COLO829 (cell line): ENCODE measurements at places on chromosomes 7 and 10.

DNA sequence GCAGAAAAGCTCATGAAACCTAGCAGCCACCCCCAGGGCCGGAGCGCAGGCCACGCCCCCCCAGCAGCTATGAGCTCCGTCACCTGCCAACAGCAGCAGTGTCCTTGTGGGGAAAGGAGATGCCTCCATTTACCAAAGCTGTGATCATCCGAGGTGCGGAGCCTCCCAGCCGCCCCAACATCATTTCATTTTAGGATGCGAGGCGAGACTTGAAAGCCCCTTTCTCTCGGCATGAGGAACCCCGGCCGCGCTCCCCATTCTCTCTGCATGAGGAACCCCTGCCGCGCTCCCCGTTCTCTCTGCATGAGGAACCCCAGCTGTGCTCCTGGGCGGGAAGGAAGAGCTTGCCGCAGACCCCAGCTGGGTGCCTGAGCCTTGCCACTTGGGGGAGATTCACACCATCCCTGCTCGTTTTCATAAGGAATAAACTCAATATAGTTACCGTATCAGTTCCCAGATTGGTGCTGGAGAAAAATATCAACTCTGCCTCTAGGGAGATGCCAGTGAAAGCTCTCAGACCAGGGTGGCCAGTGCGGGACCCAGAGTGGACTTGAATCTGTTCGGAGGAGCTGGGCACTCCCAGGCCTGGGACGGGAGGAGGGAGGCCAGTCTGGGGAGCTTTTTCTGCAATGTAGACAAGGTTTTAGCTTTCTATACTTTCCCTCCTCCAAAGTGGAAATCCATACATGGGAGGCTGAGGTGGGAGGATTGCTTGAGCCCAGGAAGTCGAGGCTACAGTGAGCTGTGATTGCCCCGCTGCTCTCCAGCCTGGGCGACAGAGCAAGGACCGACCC lies 35.0 kb downstream of the JAKMIP3 start:
- DNase-seq: no peak

- DNase-seq: peak; percentile 45
These were observed 24.1 kb downstream of the PRF1 start for GRCh38 chr10:70578371-70578947.

DNA sequence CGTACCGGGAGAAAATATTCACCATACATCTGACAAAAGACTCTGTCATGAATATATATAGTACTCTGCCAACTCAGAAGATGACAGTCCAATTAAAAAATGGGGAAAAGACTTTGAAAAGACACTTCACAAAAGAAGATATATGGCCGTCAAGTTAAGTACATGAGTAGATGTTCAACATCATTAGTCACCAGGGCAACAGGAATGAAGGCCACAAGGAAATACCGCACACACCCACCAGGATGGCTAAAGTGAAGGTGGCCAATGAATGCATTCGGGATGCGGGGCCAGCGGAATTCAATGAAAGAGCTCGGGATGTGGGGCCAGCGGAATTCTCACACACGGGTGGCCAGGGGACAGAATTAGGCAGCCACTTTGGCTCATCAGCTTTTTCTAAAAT lies 42.2 kb downstream of the MAD1L1 start:
- peak; percentile 74 for DNase-seq

DNA sequence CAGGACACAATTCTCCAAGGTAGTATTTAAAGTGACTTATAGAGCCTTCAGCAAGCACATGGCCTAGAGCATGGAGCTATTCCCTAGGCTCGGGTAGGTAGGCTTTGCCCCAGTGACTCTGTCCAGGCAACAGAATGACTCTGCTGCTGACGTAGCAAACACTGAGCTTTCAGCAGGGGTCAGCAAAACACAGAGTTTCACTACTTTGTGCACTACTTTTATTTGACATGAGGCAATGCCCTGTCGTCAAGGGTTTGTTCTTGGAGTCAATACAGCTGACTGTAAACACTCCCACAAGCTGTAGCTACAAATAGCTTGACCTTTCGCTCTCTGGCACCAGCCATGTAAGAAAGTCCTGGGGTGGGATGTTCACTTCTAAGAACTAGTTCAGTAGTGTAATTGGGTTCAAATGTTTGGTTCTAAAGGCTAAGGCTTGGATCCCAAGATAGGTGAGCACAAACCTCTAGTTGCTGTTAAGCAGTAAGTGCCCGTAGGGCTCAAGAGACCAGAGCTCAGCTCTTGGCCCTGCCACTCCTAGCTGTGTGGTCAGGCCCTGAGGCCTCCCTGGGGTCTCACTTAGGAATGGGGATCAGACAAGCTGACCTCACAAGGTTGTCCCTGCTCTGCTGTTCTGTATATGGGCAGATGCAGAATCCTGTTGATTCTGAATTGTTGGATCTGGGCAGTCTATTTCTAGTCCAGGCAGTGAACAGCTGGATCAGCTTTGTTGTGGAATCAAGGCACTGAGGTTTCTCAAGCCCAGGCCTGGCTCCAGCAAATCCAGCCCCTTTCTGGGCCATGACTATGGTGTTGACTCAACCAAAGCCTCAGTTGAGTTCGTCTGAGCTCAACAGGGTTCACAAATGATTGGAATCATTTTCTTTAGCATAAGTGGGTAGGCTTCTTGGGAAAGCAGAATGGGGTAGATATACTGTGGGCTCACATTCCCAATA lies 10.7 kb downstream of the NODAL start:
- DNase-seq: no peak

DNA sequence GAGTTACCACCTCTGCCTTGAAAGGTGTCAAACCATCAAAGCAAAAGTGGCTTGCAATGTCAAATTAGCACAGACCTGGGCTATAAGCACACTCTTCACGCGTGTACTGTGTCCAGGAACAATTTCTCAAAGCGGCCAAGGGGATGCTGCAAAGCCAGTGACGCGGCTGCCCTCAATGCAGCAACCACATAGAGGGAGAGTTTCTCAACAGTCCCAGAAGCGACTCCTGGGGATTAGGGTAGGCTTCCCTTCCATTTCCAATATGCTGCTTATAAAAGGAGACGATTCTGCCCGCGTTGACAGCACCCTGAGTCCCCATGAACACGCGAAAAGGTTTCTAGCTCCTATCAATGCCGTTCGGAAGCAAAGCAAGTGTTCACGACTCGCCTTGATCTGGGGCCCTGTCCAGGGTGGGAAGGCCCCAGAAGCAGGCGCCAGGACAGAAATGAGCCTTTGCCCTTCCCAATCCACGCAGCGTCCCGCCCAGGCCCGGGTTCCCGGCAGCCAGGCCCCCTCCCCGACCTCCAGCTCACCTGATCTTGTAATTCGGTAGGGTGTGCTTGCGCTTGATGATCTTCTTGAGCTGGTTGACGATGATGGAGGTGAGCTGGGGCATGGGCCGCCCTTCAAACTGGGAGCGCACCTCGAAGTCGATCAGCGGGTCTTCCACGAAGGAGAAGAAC lies 1.3 kb downstream of the PDZD8 start:
- no peak for DNase-seq

GRCh38 chr10:80470266-80470665 lies 16.2 kb downstream of the TSPAN14 start:
- DNase-seq: no peak

DNA sequence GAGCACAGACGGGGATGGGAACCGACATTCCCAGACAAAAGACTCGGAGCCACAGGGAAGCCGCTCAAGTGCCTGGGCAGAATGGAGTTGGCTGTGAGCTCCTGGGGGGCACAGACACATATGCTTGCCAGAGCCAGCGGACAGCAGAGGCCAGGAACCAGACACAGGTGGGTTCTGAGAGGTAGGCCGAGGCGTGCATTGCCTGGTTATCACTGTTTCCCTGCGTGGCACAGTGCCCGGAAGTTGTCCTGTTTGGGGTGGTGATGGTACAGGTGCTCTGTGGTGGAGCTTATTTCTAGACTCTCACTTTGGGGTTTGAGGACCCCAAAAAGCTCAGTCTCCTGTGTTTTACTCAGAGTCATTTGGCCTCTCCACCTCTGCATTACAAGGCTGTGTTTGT lies 2.5 kb downstream of the PALD1 start:
- no peak for DNase-seq

DNA sequence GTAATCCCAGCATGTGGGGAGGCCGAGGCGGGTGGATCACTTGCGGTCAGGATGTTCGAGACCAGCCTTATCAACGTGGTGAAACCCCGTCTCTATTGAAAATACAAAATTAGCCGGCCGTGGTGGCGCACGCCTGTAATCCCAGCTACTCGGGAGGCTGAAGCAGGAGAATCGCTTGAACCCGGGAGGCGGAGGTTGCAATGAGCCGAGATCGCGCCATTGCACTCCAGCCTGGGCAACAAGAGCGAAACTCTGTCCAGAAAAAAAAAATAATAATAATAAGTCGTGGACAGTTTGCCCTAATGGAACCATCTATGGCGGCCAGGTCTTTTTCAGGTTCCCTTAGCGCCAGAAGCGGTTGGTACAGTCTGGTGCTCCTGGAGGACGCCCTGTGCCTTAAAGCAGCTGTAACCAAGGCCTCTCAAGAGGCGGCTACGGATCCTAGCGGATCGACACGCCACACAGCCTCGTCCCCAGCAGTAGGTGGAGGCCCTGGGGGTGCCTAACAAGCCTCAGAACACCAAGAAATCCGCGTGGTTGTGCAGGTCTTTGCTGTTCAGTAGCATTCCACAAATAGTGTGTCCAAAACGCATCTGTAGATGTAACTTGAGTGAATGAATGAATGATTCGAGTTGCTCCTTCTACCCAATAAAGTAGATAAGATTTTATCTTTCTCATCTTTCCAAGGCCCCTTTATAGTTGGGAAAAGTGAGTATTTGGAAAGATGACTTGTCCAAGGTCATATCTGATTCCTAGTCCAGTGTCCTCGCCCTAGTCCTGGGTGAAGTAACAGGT lies 982 bp downstream of the PGAM1 start:
- no peak for DNase-seq

- no peak for DNase-seq
These were observed 108.7 kb upstream of the PPP2R2D start for GRCh38 chr10:131792011-131792651.

DNA sequence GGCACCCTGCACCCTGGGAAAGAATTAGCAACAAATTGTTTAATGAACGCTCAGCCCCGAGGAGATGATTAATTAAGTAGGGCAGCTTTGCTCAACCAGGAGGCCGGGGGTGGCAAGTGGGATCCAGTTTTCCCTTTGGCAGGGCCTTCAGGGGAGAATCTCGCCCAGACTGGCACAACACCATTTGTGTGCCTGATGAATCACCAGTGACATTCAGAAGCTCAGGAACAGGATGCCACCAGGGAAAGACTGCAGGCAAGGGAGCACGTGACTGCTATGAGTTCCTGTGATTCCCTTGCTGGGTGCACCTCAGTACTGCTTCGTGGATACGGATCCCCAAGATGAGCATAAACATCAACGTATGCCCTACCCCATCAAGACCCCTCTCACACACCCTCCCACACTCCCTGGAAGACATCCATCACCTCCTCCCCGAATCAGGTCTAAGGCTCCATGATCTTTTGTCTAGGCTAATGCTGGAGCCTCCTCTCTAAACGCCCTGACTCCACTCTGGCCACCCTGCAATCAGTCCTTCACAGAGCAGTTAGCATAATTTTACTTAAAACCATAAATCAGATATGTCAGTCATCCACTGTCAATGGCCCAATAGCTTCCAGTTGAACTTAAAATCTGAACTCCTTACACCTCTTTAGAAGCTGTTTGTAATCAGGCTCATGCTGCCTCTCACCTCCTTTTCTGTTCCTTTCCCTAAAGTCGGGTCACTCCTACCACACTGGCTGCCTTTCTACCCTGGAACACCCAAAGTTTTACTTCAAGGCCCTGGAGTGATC lies 109.2 kb upstream of the AGK start:
- no peak for DNase-seq

- DNase-seq: no peak
These were observed 39.2 kb upstream of the SDHAF3 start for GRCh38 chr7:97078023-97078969.

GRCh38 chr10:49831352-49832035 lies 69.4 kb upstream of the OGDHL start:
- peak; percentile 3 for DNase-seq

GRCh38 chr7:91140286-91140685 lies 123.9 kb upstream of the FZD1 start:
- DNase-seq: no peak

GRCh38 chr7:91185771-91186170 lies 78.5 kb upstream of the FZD1 start:
- no peak for DNase-seq

DNA sequence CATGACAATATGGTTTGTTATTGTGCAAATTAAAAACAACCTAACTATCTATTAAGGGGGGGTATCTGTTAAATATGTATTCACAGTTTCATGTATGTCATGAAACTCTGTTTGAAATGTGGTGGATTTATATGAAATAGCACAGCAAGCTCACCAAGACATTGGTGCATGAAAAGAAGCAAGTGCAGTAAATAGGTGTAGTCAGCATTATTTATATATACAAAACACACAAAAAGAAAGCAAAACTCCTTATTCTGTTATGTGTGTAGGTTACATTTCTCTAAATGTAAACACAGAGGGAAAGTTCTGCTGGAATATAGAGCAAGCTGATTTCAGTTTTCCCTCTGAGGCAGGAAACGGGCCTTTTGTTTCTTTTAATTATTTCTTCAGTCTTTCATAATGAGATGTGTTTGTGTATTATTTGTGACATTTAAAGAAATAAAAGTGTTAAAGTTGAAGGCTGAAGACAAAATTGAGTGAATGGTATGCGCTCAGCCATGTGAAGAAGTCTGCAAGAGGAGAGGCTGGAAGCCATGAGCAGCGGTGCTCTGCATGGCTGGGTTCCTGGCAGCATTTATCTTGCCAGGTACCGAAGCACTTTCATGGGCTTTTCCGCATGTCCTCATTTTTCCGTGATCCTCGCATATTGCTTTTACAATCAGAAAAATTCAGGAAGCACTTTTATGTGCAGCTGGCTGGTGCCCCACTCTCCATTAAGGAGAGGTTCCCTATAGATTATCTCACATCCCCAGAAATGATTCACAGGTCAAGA lies 38.5 kb downstream of the GRID1 start:
- no peak for DNase-seq

GRCh38 chr10:109880886-109881768 lies 42.2 kb downstream of the XPNPEP1 start:
- no peak for DNase-seq

GRCh38 chr10:85492684-85493083 lies 873.9 kb downstream of the GRID1 start:
- no peak for DNase-seq

DNA sequence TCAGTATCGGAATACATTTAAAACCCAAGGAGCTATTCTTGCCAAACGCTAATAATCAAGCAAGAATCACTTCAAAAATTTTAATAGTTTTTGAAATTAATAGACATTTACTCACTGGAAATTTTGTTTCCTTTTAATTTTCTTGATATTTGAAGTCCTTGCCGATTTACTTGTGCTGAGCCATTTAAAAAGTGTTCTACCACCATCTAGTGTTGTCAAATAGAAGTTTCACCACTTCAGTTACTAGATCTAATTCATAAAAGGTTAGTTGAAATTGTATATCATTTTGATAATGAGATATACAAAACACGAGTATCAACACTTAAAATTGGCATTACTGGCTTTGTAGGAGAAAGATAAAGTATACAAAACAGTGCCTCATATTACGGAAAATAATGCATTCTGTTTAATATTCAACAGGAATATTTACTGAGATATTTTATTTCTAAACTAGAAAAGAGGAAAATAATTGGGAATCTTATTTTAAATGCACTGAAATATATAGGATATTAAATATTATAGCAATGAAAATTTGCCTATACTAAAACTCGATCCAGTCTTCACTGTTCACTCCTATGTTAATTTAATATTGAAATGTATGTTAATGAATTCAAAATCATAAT lies 664.8 kb upstream of the SEMA3D start:
- DNase-seq: peak; percentile 48
